ENCODE measurements at places on chromosomes 7 and 10. TPM values are rescaled to one million over a fixed set of nuclear protein-coding genes. Genes with fewer than 3 reads are reported as not detected.

- no peak overlapping the region for H3K4me3 ChIP-seq
- no peaks in the 10 kb centered on the region for H3K4me1 ChIP-seq
- DNase-seq = no peak
- no peak overlapping the region for H3K27ac ChIP-seq
- H3K27me3 ChIP-seq = no peaks in the 10 kb centered on the region
Measured at GRCh38 chr10:111117528-111118277, 40.9 kb downstream of the ADRA2A start.

GRCh38 chr7:47311891-47312290 is 270.0 kb downstream of the TNS3 start:
- no peaks in the 10 kb centered on the region for H3K27me3 ChIP-seq
- H3K36me3 ChIP-seq = no peaks in the 10 kb centered on the region
- no peak for DNase-seq
- no peak overlapping the region for H3K27ac ChIP-seq
- no peak overlapping the region for H3K4me3 ChIP-seq
- H3K4me1 ChIP-seq = no peaks in the 10 kb centered on the region

IL6 gene
- polyA plus RNA-seq = not detected

ZNF248 gene
- 5.4 TPM for polyA plus RNA-seq

Measured in CD4-positive, alpha-beta memory T cell (primary cell).